ENCODE measurements at places on chromosomes 4 and X.
A peak's percentile ranks its signal among the peaks of the same experiment; 100 is the strongest.

DNA sequence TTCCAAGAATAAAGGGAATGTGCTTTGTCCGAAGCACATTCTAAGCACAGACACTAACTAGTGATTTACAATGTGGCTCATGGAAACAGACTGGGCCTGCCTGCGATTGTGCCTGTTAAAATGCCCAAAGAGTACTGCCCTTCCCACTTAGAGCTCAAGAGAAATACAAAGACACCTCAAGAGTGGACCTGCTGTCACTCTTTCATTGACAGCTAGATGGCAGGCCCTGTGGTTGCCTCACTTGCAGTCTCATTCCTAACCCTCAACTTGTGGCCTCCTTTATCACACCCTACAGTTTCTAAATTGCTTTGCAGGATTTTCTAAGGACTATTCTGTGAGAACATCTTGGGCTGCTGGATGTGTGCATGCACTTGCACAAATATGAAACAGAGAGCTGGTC is 331.0 kb upstream of the EMCN start:
- H3K27me3 ChIP-seq: no peaks in the 10 kb centered on the region
- no peak overlapping the region for H3K4me3 ChIP-seq
- no peaks in the 10 kb centered on the region for H3K36me3 ChIP-seq
- no peaks in the 10 kb centered on the region for H3K4me1 ChIP-seq
- H3K27ac ChIP-seq: no peak overlapping the region
- peak; percentile 2 for DNase-seq

- no peak for DNase-seq
- no peak overlapping the region for H3K4me3 ChIP-seq
- H3K27ac ChIP-seq: no peak overlapping the region
- peaks cover 4% of the 10 kb centered on the region for H3K36me3 ChIP-seq
Observed at GRCh38 chr4:7769396-7770223, 170.1 kb downstream of the AFAP1 start.

DNA sequence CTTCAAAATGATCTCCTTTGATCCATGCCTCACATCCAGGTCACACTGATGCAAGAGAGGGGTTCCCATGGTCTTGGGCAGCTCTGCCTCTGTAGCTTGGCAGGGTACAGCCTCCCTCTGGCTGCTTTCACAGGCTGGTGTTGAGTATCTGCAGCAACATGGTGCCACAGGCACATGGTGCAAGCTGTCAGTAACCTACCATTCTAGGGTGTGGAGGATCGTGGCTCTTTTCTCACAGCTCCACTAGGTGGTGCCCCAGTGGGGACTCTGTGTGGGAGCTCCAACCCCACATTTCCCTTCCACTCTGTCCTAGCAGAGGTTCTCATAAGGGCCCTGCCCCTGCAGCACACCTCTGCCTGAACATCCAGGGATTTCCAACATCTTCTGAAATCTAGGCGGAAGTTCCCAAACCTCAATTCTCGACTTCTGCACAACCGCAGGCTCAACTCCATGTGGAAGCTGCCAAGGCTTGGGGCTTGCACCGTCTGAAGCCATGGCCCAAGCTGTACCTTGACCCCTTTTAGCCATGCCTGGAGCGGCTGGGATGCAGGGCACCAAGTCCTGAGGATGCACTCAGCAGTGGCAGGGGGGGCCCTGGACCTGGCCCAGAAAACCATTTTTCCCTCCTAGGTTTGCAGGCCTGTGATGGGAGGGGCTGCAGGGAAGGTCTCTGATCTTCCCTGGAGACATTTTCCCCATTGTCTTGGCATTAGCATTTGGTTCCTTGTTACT is 137.8 kb upstream of the NUDT6 start:
- H3K4me1 ChIP-seq: no peaks in the 10 kb centered on the region
- H3K27me3 ChIP-seq: no peaks in the 10 kb centered on the region
- no peak overlapping the region for H3K4me3 ChIP-seq
- no peak overlapping the region for H3K27ac ChIP-seq
- no peaks in the 10 kb centered on the region for H3K36me3 ChIP-seq
- no peak for DNase-seq

DNA sequence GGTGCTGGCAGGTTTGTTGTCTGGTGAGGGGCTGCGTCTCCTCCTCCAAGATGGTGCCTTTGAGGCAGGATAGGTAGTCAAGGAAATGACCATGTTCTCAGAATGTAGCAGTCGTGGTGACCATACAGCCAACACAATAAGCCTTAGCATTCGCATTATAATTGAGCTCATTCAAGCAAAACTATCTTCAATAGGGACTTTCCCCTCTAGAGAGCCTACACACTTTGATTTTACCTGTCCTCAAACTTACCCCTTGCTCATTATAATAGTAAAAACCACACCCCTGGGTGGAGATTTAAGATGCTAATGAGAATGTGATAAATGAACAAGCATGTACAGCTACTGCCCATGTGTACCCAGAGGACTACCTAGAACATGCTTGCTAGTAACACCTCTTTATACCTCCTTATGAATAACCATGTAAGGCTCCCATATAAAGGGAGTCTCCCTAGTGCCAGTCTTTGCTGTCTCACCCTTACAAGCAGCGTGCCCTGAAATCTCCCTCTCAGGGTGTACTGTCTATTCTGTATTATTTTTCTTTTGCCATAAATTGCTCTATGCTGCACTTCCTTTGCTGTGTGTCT is 48.2 kb downstream of the FGFBP1 start:
- H3K36me3 ChIP-seq: no peaks in the 10 kb centered on the region
- H3K27ac ChIP-seq: no peak overlapping the region
- DNase-seq: no peak
- peaks cover 4% of the 10 kb centered on the region for H3K27me3 ChIP-seq
- no peaks in the 10 kb centered on the region for H3K4me1 ChIP-seq

GRCh38 chr4:56817840-56818491 is 3.5 kb downstream of the SPINK2 start:
- no peaks in the 10 kb centered on the region for H3K36me3 ChIP-seq
- no peak overlapping the region for H3K4me3 ChIP-seq
- no peak for DNase-seq
- H3K4me1 ChIP-seq: peaks cover 27% of the 10 kb centered on the region

DNA sequence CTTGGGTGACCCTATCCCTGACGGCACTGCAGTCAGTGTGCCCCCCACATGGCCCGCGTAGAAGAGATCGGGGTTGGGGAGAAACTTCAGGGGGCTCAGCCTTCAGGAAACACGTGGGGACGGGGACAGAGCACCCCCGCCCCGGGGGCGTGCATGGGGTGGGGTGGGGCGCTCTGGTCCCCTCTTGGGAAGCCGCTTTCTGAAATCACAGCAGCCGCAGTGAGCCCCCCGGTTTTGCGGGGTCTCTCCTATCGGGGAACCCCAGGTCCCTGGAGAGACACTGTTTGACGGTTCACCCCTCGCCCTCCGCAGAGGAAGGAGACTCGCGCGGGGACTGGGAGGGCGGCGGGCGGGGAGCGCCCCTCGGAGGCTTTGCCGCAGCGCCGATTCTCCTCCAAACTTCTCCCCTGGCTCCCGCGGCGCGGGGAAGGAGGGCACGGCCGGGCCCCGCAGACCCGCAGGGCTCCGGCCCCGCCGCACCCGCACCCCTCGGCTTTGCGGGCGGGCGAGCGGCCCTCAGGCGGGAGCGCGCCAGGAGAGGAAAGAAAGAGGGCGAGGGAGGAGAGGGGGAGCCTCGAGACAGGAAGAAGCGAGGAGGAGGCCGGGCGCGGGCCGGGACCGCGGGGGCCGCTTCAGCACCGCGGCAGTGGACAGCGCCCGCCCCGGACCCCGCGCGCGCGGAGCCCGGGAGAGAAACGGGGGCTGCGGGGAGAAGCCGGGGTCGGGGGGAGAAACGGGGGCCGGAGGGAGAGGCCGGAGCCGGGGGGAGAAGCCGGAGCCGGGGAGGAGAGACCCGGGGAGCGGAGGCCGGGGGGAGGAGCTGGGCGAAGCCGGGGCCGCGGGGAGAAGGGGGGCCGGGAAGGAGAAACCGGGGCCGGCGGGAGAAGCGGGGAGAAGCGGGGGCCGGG is 612 bp downstream of the CPLX1 start:
- H3K4me3 ChIP-seq: no peak overlapping the region
- no peaks in the 10 kb centered on the region for H3K36me3 ChIP-seq
- no peak overlapping the region for H3K27ac ChIP-seq
- H3K27me3 ChIP-seq: peaks cover 24% of the 10 kb centered on the region

GRCh38 chr4:97104666-97105065 is 1038.6 kb downstream of the STPG2 start:
- H3K27ac ChIP-seq: no peak overlapping the region
- DNase-seq: no peak
- no peaks in the 10 kb centered on the region for H3K27me3 ChIP-seq
- no peaks in the 10 kb centered on the region for H3K36me3 ChIP-seq
- H3K4me3 ChIP-seq: no peak overlapping the region

DNA sequence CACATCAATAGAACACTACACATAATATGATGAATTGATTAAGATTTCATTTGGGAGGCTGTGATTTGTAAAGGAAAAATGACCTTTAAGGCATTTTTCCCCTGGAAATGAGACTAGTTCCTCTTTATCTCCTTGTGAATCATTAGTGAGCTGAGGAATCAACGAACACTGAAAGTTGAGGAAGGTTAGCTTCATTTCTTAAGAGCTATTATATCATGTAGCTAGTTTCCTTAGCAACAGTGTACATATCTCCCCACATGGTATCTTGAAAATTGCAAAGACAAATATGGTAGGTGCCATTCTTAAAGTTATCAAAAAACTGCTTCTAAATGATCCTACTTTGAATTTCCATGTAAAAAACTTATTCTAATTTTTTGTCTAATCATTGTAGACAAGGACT is 127.5 kb upstream of the NRK start:
- H3K27me3 ChIP-seq: no peaks in the 10 kb centered on the region
- no peak for DNase-seq
- no peak overlapping the region for H3K4me3 ChIP-seq
- no peaks in the 10 kb centered on the region for H3K4me1 ChIP-seq
- no peaks in the 10 kb centered on the region for H3K36me3 ChIP-seq
